ENCODE measurements at places on chromosomes 13 and 19. TPM values are rescaled to one million over a fixed set of nuclear protein-coding genes. Genes with fewer than 3 reads are reported as not detected.

Gene ATP4B
- not detected for total RNA-seq

Gene APOC4
- not detected for total RNA-seq

Gene ONECUT3
- total RNA-seq = not detected

Gene GARIN5A
- total RNA-seq = 0.66 TPM

Gene IRGC
- total RNA-seq = not detected

Gene SIGLEC10
- not detected for total RNA-seq

Gene CGB2
- total RNA-seq = not detected

Gene SLITRK5
- 0.17 TPM for total RNA-seq

Measured in fibroblast of lung (primary cell).